Stimulated activated CD4-positive, alpha-beta T cell treated with anti-CD3 and anti-CD28 coated beads, Interleukin-12 subunit alpha, Interleukin-12 subunit beta, amount 100 ng/mL, for 4 hours (primary cell): ENCODE measurements at places on chromosomes 7 and 10.

DNA sequence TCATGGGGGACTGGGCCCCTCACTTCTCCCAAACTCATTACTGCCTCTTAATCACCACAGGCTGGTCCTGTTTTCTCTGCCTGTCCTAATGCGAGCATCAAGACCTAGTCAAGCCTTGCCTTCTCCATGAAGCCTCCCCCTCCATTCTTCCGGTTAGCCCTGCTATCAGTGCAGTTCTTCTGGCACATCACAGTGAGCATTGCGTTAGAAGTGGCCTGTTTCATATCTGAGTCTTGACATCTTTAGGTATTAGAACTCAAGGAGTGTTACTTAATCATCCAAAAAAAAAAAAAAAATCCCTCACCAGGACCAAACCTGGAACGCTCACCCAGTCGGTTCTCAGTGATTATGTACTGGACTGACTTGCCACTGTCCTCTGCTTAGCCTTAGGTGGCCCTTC, 17.4 kb downstream of the SNX10 start:
- no peak for DNase-seq

GRCh38 chr10:59748834-59749233, 4.4 kb downstream of the MRLN start:
- no peak for DNase-seq

DNA sequence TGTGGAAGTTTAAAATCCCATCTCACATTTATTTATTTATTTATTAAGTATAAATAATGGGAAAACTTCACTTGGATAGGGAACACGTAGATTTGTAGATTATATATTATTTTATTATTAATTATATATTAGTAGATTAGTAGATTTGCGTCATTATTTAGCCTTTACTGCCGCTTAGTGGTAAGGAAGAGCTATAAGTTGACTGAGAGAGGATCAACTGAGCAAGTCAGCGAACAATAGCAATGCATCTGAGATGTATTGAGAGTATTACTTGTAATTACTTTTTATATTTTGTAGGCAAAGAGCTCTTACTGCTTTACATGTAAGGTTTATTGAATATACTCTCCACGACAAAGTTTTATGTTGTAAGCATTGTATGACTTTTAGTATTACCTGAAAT, 244.5 kb upstream of the ANKRD30A start:
- no peak for DNase-seq

DNA sequence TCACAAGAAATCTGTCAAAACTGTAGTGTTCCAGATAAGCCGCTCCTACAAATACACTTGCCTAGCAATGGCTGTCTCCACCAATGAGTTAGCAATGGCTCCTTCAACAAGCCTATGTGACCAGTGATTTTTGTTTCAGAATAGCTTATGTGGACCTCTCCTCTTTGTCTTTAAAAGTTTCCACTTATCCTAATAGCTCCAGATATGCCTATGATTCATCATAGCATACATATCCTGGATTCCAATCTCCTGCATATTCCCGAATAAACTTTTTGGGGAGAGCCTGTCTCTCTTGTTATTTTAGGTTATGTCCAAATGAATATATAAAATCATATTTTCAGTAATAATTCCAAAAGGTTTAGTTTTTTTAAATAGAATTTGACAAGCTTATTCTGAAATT, 510.6 kb downstream of the ARL4A start:
- no peak for DNase-seq

- DNase-seq: no peak
These were observed 22.8 kb downstream of the SLC25A40 start for GRCh38 chr7:87853237-87853864.

- no peak for DNase-seq
These were observed 251.4 kb upstream of the KLF14 start for GRCh38 chr7:130985361-130985760.

- DNase-seq: no peak
These were observed 25.7 kb upstream of the SEC61A2 start for GRCh38 chr10:12103802-12104201.

DNA sequence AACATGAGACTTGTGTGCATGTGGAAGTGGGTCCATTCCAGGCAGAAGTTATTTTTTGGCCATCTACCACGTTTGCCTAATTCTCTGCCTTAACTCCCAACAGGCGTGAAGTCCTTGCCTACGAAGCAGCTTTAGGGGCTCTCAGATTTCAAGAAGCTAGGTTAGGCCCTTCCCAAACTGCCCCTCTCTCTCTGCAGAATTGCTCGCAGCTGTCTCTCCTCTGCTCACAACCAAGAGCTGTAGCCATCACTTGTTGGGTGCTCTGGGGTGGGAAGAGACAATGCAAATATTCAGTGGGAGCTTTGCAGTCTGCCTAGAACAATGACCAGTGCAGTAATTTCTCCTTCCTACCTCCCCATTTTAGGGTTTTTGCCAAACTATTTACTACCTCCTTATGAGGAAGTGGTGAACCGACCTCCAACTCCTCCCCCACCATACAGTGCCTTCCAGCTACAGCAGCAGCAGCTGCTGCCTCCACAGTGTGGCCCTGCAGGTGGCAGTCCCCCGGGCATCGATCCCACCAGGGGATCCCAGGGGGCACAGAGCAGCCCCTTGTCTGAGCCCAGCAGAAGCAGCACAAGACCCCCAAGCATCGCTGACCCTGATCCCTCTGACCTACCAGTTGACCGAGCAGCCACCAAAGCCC, 24.9 kb downstream of the CYP17A1 start:
- DNase-seq: no peak

DNA sequence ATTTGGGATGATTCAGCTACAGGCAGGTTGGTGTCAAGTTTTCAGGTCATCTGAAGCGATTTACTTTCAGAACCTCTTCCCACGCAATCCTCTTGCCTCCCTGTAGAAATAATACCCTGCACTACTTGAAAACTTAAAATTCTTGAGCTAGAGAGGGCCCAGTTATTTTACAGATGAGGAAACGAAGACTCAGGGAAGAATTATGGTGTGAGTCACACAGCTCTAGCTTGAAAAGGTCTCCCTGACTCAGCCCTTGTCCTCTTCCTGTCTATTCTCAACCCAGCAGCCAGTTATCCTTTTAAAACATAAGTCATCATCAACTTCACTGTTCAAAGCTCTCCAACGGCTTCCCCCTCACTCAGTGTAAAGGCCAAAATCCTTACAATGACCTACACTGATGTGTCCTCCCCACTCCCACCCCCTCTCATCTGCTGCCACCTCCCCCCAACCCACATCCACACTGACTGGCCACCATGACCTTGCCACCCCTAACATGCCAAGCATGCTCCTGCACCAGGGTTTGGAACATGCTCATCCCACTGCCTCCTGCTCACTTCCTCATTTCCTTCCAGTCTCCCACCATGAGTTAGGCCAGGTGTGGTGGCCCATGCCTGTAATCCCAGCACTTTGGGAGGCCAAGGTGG, 3.4 kb downstream of the DNMBP start:
- no peak for DNase-seq

- DNase-seq: no peak
These were observed 44.9 kb upstream of the CHST15 start for GRCh38 chr10:124138195-124138882.

DNA sequence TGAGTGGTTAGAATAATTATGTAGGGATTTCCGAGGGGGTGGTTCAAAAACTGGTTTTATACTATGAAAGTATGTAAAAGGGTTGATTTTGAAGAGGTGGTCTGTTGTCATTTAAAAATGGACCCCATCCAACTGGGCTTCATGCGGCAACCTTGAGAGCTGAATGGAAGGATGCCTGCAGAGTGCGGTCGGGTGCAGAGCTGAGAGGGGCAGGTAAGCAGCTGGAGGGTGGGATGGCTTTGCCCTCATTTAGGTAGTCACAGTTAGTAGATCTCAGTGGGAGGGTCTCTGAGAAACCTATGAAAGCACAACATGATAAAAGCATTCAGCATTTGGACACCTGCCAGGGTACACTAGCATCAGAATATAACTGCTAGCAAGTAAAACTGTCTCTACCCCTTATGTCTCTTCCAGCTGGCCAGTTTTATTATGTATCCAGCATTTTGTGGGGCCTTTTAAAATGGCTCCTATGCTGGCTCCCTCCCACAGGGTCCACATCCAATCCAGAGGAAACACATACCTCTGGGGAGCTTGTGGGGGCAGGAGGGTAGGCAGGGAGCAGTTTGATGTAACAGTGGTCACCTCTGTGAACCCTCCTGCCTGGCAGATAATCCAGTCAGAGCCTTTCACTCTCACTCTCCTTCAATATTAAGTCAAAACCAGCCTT, 75.9 kb upstream of the MAGI2 start:
- DNase-seq: no peak
